ENCODE measurements at places on chromosomes 13 and 19. TPM values are rescaled to one million over a fixed set of nuclear protein-coding genes. Genes with fewer than 3 reads are reported as not detected.

The C19orf85 gene
- total RNA-seq, result not detected

The MEGF8 gene
- 4.6 TPM for total RNA-seq

The TIMM50 gene
- 44.9 TPM for total RNA-seq

The ZNF528 gene
- total RNA-seq, result 12.9 TPM

The PEAK3 gene
- not detected for total RNA-seq

The ZNF614 gene
- 6.6 TPM for total RNA-seq

The SLC6A16 gene
- 3.7 TPM for total RNA-seq

The ADM5 gene
- total RNA-seq, result 2.8 TPM

Measured in T-helper 17 cell (primary cell).